ENCODE measurements at places on chromosomes 3 and 15.

DNA sequence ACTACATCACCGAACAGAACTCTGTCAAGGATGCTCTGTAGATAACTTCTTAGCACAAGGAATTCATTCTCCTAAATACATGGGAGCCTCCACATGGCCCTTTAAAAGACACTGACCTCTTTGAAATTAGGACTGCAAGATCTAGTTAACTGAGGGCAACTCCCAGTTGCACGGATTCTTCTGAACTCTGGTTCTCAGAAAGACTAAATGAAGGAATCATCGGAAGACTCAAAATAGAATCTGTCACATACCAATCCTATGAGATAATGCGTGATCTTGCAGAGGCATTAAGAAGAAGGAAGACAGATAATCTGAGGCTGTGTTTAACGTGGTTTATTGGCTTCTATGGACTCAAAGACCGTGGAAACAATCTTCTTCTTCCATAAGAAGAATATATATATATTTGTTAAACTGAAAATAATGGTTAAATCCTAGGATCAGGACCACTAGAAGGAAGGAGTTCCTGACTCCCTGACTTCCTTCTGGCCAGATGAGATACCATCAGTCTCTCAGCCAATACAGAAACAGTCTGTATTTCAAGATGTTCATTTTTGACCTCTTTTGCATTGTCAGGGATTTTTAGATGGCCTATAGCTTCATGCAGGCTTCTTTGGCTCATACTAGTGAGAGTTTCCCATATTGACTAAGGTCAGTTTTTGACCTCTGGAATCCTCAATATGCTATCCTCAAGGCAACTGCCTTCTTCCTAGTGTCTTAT lies 33.9 kb upstream of the TBC1D23 start:
- DNase-seq: no peak

- DNase-seq: no peak
Measured at GRCh38 chr15:88630141-88630721, 8.6 kb upstream of the ISG20 start.

DNA sequence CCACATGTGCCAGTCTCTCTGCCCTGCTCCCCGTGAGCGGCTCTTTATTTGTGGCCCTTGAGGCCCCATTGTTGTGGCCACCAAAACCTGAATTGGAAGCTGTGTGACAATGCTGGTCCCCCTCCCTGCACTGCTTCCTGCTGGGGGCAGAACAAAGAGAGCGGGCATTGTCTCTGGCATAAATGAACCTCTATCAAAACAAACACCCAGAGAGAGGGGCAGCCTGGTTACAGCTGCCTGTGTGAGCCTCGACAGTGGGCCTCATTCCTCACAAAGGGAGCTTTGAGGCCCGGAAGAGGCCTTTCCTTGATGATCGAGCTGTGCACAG lies 152.9 kb downstream of the IGF1R start:
- no peak for DNase-seq

DNA sequence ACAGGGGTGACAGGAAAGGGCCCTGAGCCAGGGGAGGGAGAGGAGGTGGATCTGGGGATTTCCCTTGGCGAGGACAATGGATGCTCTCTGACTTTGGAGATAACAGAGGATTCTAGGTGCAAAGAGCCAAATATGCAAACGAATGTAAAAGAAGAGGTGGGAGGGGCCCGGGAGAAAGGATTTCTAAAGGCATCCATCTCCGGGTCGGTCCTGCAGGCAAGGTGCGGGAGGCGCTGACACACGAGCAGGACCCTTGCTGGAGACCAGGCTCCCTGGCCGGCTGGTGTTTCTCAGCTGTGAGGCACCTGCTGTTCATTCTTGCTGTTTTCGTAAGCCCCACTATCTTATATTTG lies 115.2 kb upstream of the TLE3 start:
- DNase-seq: no peak

DNA sequence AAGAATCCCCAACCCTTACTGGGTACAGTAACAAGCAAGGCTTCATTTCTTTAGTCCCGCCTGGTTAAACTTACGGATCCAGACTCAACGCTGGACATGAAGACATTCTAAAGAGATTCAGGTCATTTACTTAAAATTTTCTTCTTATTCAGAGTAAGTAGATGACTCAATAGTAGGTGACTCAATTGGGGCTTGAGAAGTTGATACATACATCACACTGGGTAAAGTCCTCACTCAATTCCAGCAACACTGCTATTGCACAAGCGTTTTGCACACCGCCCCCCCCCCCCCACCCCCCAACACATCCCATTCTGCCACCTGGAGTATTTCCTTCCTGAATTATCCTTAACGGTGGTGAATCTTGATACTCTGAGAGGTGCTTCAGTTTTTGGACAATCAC lies 610.0 kb downstream of the FOXP1 start:
- DNase-seq: no peak

GRCh38 chr3:114809668-114810413 lies 337.2 kb downstream of the ZBTB20 start:
- DNase-seq: no peak

GRCh38 chr3:87732294-87732693 lies 326.5 kb downstream of the CGGBP1 start:
- no peak for DNase-seq
